A549 (cell line): ENCODE measurements at places on chromosomes 3 and 15.
A peak's percentile ranks its signal among the peaks of the same experiment; 100 is the strongest.

DNA sequence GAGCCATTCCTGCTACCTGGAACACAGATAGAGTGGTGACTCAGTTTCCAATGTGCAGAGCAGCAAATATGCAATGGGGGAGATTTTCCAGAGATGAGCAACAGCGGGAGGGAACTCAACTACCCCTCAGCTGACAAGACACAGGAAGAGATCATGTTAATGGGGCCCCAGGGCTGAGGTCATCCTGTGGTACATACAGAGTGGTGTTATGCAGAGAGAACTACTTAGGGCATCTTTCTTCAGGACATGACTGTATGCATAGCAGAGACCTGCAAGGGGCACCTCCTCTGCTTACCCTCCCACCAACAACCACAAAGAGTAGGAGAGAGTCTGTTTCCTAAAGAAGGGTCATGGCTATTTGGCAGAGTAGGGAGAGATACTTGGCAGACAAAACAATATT lies 6.8 kb upstream of the TBC1D5 start:
- DNase-seq = no peak

- peak; percentile 3 for DNase-seq
Observed at GRCh38 chr3:180085122-180085710, 48.5 kb upstream of the PEX5L start.

DNA sequence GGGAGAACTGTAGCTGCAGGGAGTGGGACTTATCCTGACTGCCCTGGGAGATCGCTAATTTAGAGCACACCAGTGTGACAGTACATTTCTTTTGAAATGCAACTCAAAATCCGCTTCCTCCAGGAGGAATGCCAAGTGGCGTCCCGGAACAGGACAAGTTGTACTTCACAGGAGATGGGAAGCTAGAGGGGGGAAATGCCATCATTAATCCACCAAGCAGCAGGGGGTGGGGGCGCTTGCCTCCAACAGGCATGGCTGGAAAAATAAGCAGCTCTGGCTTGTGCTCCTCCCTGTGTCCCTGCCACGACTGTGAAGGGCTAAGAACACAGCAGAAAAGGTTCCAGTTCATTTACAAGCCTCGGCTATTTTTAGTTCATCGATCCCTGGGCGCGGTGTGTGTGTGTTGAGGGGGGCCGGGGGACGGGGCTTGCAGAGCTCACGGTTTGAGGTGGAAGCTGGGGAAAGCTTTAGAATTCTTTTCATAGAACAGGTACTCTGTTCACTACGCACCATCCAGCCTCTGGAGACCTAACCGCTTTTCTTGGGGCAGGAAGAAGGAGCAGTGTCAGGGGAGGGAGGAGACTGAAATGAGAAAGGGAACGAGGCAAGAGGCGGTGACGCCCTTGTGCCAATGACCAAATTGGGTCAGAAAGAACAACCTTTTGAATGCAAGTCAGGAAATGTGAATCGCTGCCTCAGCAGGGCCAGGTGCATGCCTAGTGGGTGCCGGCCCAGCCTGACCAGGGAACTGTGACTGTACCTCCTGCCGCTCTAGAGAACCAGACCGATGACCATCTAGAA lies 51.8 kb upstream of the DGKG start:
- DNase-seq = peak; percentile 4

GRCh38 chr3:187125319-187126031 lies 13.8 kb downstream of the RPL39L start:
- no peak for DNase-seq

- DNase-seq = no peak
Observed at GRCh38 chr3:66555214-66555844, 54.5 kb upstream of the LRIG1 start.

DNA sequence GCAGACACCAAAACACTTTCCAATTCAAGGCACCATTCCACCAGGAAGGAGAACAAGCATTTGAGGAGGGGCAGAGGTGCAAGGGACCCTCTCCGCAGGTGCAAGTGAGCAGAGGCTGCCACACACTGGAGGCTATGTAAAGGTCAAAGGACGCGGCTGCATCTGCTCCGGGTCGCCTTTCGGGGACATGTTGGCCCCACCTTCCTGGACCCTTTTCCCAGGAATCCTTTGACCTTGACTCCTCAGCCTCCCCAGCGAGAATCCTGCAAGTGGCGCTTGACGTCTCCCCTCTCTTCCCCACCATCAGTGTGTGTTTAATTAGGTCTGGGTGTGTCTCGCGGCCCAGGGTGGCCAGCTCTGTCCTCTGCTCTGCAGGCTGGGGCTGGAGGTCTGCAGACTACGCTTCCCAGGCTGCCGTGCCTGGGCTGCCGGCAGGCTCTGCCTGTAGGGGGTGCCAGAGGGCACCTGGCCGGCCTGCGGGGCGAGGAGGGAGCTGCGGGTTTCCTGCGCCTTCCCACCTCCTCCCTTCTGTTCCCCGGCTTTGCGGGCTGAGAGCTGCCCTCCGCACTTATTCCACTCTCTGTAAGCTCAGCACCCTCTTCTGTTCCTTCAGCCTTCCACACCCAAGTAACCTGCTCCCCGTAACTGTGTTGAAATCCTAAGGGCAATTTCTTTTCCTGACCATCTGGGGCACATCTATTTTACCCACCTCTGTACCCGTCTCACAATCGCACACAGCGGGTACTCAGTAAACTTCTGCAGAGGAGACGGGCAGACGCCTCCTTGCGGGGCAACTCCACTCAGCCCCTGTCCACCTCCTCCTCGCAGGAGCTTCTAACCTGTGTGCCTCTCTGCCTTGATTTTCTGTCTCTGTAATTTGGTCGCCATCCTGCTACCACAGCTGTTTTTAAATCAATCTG lies 129.8 kb downstream of the NSMCE3 start:
- DNase-seq = peak; percentile 86

DNA sequence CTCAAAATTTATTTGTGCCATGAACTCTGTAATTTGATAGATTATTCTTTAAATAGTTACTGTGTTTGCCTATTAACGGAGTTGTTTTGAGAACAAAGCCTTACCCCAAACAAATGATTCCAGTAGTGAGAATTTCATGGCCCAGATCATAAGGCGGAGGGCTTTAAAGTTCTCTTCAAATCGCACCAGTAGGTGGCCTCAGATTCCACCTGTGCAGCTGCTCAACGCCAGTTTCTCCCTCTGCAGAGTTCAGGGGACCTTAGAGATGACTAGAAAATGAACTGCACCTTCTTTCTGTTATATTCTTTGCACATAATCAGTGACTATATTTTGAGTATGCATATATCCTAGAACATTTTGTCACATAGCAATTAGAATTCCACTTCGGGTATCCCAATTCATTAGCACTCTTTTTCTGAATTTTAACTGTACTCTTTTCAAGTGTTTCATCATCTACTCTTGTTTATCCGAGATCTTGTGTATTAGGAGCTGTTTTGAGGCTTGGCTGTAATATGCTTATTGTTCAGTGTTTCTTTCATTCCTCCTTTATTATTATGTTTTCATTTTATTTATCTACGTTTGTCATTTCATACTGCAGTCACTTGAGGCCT lies 232.6 kb upstream of the CHRM5 start:
- DNase-seq = peak; percentile 46

GRCh38 chr3:178856804-178857203 lies 214.8 kb downstream of the ZMAT3 start:
- no peak for DNase-seq

DNA sequence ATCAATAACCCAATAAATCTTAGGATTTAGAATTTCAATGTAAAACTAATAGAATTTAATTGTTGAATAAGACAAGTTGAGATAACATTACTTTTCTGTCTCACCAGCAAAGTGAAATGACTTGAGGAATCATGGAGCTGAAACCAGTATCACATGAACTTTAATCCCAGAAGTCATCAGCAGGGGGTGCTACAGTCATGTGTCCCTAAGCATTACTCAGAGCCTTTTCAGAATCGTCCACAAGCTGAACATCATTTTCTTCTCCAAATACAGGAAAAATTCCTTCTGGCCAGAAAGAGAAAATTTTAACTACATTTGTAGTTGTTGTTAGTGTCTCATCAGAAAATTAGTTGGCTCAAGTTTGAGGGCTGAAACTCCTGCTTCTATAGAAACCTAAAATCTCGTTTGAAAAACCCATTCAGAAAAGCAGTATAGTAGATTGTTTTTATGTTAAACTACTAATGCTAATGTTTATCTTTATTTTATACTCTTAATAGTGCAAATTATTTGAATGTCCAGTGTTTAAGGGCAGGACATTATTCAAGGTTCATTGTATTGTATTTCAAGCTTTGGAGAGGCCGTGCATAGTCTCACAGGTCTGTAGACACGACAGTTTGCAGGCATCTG lies 384.1 kb downstream of the PLOD2 start:
- peak; percentile 68 for DNase-seq

- DNase-seq = no peak
Observed at GRCh38 chr3:54578417-54578816, 349.4 kb downstream of the LRTM1 start.

- no peak for DNase-seq
Observed at GRCh38 chr15:79463043-79463780, 31.1 kb downstream of the MINAR1 start.

DNA sequence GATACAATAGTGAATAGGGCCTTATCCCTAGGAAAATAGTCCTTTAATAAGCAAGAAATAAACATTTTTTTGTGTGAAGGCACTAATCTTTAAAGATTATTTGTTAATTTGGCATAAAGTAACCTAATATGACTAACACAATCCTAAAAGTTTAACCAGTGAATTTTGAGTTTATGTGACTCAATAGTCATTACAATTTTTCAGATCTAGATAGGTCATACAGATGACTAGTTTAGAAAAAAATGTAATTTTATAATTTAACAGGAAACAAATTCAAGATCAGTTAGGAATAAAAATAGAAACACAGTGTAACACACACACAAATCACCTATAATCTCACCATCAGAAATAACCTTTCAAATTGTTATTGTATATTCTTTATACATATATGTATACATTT lies 620.7 kb upstream of the ALCAM start:
- no peak for DNase-seq

DNA sequence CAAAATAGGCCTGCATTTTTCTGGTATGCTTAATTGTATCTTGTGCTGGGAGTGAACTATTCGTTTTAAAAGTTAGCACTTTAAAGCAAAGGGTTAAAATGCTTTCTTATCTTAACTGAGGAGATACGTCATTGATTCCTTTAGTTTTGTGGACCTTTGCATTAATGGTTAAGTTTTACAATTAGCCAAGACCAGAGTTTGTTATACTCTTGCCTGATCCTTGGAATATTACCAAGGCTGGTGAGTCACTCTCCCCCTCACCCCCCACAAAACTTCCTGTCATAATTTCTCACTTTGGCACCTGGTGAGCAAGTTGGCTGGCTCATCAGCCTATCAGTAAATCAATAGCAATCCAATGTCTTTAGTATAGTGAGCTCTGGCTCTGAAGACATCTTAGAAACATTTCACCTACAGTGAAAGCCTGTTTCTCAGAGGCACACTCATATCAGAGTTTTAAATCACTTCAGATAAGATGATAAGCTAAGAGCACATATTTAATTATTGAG lies 26.7 kb downstream of the SLC2A2 start:
- DNase-seq = no peak

GRCh38 chr3:171256445-171257250 lies 203.6 kb downstream of the TNIK start:
- no peak for DNase-seq

GRCh38 chr15:67144609-67145311 lies 79.4 kb downstream of the SMAD3 start:
- DNase-seq = no peak

DNA sequence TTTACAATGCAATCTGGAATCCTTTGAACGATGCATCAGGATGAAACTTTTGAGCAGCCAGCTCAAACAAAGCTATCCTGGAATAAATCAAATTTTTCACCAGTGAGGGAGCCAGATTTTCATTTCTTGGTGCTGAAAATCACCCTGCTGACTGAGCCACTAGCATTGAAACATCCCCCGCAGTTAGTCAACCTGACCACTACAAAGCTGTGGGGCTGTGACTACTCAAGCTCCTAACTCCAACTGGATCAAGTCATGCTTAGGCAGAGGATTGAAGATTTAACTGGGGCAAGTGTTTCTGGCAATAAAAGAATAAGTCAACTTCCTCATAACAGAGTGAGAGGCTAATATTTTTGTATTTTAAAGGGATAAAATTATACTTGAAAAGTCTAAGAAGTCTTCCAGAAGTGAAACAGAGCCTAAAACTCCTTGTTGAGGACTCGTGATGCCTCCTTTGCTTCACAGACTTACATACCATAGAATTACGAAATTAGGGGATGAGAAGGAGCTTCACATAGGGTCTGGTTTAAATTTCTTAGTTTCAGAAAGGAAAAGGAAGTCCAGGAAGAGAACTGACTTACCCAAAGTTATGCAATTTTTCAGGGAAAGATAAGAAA lies 177.8 kb downstream of the SERPINI1 start:
- DNase-seq = peak; percentile 2

DNA sequence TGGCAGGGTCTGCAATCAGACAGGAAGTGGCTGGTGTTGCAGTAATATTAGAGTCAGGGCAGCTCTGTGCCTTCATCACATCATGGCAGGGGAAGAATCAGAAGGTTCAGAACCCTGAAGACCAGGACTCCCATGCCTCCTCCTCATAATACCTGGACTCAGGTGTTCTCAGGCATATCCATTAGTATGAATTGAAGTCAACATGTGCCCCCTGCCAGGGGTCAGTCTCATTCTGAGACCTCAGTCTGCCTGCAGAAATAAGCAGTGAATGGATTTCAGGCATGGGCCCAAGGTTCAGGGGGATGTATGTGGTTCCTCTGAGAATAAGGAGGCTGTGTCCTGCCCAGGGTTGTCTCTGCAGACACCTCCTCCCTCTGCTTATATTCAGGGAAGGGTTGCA lies 74.2 kb downstream of the SPSB4 start:
- no peak for DNase-seq

DNA sequence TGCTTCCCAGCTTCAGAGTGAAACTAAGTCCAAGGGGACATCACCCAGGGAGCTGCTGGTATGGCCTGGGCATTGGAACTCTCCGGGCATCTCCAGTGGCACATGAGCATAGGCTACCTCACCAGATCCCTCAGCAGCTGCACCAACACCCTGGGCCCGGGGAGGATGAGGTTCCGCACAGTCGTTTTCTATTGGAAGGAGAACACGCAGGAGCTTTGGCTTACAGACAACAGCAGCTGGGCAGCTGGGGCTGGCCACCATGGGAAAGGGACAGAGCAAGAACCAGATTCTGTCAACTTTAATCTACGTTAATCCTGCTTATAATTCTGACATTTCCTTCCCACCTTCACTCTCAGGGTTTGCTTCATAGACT lies 65.5 kb downstream of the MYO1E start:
- DNase-seq = no peak

- no peak for DNase-seq
Observed at GRCh38 chr3:98809557-98809956, 46.4 kb downstream of the ST3GAL6 start.

- DNase-seq = peak; percentile 61
Observed at GRCh38 chr3:42190701-42191442, 75.1 kb downstream of the CCK start.
